ENCODE measurements at places on chromosomes 2 and 18.

DNA sequence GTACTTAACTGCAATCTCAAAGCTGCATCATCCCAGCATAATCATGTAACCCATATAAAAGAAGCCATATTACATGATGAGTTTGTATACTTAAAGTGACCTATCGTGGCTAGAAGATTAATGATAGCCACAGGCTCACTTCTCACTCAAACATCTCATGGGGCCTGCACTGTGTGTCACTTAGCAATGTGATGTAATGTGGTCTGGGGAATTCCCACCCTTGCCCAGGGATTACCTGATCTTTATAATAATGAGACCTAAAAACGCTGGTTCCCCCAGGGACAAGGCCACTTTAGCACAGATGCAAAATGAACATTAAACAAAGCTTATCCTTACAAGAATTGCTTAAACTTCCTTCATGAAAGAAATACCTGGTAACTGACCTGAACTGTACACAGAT, 427.1 kb upstream of the CNTNAP5 start:
- DNase-seq = no peak

GRCh38 chr2:219186754-219187456, 8.8 kb downstream of the RETREG2 start:
- DNase-seq = no peak

DNA sequence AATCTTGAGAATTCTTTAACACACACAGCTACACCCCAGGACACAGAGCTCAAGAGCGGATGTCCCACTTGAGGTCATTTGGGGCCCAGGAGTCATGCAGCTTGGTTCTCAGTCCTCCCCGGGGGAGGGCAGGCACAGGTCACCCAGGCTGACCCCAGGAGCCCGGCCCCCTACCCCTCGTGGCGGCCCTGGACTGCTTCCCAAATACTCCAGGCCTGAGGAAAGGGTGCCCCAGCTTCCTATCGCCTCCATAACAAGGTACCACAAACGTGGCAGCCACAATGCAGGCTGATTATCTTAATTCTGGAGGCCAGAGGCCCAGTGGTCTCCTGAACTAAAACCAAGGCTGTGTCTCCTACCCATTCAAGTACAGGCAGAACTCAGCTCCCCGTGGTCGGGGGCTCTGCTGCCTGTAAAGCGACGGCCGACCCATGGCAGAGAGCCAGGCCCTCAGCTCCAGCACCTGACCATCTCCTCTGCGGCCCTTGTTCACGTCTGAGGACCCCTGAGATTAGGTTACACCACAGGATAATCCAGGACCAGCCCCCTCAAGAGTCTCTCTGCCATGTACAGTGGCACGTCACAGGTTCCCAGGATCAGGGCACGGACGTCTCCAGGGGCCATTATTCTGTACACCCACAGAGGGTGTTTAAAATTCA, 10.5 kb downstream of the SLC66A2 start:
- no peak for DNase-seq

DNA sequence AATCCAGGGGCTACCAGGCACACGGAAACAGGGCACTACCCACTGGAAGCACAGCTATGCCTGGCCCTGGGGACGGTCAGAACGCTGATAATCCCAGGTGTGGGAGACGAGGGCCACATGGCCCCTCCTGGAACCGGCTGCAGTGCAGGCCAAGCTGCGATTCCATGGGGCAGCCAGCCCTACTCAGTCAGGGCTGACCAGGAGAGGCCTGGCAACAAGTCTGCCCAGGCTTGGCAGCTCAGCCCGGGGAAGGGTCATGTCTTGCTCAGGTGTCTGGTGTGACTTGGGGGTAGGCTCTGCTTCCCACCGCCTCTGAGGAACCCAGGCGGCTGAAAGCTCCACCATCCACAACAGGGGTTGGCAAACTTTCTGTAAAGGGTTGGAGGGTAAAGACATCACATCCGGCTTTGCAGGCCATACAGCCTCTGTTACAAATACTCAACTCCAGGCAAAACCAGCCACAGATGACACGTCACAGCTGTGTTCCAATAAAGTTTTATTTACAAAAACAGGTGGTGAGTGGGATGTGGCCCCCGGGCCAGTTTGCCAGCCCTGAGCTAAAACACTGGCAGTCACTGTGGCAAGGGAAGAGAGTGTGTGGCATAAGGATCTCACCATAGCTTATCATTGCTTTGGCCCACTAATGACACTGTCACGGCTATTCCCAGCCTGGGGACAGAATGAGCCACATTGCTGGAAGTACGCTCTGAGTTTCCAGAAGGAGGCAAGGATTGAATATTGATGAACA, 85.2 kb downstream of the NDUFA10 start:
- no peak for DNase-seq
